ENCODE measurements at places on chromosomes 4 and X.

GRCh38 chrX:41087201-41087600 lies 2.0 kb downstream of the USP9X start:
- no peak for DNase-seq

DNA sequence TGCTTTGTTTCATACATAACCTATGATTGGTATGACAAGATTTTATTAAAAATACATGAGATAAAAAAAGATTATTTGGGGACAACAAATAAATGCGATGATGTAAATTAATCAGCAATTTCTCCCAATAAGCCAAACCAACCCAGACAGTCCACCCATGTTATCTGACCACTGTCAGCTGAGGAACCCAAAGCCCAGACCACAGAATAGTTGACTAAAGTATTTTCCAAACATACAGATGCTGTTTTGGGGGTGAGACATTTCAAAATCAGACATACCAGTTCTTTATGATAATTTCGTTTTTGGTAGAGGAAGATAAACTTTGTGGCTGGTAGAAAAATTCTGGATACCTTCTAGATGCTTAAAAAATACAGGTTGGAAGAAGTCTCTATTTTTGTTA lies 650.8 kb upstream of the FAM241A start:
- no peak for DNase-seq

DNA sequence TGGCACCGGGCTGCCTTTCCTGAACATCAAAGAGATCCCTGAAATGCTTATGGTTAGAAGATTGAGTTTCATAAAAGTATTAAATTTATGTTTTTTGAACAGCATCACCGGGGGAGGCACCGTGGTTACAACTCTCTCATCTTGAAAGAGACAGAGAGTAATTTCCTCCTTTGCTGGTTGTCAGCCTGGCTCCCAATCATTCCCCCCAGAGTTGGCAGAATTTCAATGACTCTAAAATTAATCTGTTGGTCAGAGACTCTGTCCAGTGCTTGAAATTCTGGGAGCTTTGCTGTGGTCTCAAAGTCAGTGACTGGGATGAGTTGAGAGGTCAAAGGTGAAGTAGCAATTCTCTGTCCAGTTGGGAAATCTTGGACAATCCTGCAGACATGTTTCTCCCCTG lies 135.9 kb downstream of the RAB28 start:
- DNase-seq: no peak

- no peak for DNase-seq
Observed at GRCh38 chr4:43394976-43395375, 502.5 kb downstream of the GRXCR1 start.

DNA sequence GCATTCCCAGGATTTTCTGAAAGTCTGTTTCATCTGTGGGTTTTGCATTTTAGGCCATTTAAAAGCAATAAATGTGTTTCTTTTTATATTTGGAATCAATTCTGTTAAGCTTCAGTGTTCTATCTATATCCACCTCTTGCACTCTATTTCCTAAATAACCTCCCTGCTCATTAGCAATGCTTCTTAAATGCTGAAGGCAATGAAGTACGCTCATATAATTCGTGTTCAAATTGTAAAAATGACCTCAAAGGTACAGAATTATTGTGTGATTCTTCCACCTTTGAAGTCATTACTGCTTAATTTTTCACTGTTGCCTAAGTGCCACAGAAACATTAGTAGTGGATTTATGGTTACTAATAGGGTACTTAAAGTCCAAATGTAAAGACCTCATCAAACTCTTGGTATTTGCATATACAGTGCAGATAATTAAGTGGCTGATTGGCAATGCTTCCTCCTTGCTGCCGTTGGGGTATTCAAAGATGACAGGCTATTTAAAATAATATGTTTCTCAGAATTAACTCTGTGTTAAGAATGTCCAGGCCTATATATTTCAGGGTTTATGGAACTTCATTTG lies 730.8 kb downstream of the TECRL start:
- DNase-seq: no peak

DNA sequence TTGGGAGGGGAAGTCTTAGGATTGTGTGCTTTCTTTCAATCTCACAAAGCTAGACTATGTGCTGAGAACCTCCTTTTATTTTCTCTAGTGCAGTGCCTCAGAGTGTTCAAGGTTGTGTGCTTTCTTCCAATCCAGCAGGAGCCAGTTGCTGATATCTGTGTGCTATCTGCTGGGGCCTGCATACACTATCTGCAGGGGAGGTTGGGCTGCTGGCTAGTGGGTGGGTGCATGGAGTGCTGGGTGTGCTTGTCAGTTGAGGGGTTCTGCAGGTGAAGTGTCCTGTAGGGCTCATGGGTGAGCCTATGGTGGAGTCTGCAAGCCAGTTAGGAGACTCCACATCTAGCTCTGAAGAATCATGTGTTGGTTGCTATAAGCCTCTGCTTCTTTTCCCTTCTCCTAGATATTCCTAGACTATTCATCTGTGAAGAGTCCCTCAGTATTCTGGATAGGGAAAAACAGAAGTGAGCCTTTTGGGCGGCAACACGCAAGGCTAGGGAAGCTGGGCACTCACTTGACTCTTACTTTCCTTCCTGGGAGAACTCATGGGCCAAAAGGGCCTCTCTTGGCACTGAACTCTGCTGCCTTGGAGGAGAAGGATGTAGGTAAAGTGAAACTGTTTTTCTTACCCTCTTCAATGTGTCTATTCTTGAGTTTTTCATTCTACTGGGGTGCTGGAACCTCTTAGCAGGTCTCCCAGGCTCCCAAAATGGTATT lies 8.0 kb upstream of the CISD2 start:
- DNase-seq: no peak

DNA sequence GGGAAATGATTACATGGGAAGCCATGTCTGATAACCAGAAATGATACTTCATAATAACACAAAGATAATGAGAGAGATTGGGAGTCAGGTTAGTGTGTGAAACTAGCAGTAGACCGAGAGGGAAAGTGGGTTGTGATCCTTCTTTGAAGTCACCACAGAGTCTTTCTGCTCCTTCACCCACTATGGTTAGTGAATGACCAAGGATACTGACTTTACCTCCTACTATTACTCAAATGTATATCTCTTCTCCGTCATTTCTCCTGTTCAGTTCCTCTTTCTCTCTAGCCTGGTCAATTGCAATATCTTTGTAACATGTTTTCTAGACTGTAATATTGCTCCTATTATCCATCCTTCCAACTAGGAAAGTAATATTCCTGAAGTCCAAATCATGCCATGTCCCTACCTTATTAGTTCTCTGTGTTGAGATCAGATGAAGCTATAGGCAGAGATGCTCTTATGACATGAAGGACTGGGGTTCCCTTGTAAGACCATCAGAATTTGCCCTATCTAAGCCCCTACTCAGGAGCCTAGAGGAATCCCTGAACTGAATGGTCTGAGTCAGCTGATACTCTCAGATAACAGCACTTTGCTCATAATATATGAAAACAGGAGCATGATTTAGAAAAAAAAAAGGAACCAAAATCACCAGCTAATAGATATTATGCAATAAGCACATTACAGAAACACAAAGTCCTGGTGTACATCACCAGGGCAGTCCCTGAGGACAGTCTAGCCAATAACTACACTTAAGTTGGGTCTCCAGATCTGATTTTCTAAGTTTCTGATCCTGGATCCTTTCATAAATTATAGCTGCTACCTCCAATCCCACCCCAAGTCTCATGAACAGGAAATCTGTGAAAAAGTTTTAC lies 81.2 kb downstream of the SHROOM3 start:
- no peak for DNase-seq

DNA sequence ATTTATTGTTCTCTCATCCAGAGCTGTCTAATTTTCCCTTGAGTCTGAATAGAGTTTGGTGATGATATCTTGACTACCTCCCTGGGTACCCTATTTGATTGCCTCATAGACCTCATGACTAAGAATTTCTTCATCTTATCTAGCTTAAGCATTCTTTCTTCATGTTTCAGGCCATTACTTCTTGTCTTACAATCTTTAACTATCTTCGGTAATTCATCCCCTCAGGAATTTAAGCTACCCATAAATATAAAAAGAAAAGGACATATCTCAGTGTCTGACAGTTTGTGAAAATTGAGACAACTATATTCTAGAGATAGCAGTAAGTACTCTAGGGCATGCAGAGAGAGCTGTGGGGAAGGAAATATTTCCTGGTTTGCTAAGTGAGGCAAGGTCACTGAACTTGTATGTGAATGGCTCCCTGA lies 466.1 kb upstream of the GRID2 start:
- no peak for DNase-seq

GRCh38 chr4:153362184-153362583 lies 17.7 kb downstream of the MND1 start:
- no peak for DNase-seq

DNA sequence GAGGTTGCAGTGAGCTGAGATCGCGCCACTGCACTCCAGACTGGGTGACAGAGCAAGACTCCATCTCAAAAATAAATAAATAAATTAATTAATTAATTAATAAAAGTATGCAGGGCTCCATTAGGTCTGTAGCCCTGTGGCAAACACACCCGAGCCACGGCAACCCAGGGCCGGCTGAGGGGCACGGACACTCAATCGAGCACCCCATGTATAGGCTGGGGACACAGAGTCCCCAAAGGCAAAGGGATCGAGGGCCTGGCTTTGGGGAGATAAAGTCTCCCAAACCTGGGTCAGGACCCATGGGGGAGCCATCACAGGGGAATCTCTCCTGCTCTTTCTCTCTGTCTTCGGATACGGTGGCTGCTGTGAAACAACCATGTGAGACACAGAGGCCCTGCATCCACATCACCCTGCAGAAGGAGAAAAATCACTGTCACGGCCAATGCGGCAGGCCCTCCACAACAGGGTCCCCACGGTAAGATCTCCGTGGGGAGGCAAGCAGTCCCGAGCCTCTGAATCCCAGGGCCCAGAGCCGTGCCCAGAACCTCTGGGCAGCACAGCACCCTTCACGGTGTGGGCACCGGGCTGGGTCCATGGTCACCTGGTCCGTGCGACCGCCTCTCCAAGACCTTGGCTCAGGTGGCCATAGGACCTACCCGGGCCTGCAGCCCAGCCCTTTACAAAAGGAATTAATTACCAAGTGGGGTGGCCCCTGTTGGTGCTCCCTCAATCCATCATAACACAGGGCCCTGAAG lies 81.8 kb downstream of the WFS1 start:
- no peak for DNase-seq

GRCh38 chr4:151142758-151143157 lies 43.3 kb downstream of the RPS3A start:
- DNase-seq: no peak

- DNase-seq: no peak
Observed at GRCh38 chr4:15526924-15527592, 57.4 kb downstream of the CC2D2A start.

GRCh38 chrX:7254144-7254543 lies 106.2 kb upstream of the PUDP start:
- DNase-seq: no peak

- DNase-seq: no peak
Observed at GRCh38 chrX:148537556-148538182, 37.3 kb downstream of the AFF2 start.

Data from activated CD8-positive, alpha-beta memory T cell treated with anti-CD3 and anti-CD28 coated beads for 1 hour (primary cell).